Kidney tubule cell (primary cell): ENCODE measurements at places on chromosomes 7 and 10.

DNA sequence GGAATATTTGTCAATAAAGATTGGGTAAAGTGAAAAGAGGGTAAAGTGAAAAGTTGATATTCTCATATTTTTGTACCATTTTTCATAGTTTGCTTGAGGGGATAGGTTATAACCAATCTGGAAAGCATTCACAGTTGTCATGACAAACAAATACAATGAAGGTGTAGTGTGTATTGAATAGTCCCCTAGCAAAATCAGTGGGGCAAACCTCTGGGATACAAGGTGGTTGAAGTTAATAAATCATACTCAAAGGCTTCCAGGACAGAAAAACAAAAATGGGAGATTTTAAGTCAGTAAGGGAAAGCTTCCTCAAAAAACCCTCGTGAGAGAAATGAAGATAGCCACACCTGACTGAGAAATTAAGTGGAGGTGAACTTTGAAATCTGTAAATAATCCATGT is 39.4 kb downstream of the PHTF2 start:
- no peak for DNase-seq

DNA sequence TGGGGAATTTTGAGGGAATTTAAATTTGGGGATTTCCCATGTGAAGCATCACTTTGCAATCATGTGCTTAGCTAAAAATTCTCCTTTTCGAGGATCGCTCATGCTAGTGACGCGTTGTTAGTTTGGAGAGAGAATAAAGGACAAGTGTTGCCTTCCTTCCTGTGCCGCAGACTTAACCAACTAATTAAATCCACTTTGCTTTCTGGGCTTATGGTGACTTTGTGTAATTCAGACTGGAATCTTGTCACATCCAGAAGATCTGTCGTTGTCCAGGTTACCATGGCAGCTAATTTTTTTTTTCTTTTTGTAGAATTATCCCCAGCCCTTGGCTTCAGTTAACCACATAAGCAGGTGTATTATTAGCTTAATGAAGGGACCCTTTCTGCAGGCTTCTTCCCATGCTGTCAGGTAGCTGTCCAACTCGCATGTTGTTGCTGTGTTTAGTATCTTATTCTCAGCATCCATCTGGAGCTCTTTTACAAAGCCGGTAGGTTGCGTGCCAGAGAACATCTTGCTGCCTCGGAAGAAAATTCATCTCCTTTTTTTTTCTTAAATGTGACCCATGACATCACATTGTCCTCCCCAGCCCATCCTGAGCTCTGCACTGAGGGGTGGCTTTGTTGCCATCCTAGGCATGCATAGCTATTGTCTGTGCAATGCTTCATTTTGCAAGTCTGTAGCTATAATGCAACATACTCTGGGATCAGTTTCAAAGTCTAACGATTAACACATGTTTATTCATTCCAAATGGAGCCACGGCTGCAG is 47.2 kb upstream of the NRP1 start:
- DNase-seq, result no peak

- no peak for DNase-seq
Observed at GRCh38 chr10:33047655-33048054, 89.6 kb upstream of the ITGB1 start.

DNA sequence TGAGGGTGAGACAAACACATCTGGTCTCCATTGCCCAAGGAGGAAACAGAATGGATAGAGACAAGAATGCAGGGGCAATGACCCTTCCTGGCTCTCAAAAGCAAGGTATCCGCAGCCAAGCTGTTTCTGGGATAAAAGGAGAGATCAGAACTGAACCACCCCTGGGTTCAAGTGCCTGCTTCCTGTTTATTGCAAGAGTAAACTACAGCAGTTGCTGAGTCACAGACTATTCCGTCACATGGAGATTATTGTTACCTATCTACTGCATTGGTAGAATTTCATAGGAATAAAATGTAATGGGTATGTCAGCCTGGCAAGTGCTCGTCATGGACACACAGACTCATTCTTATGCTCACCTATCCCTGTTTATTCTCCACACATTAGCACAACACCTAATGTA is 821.6 kb downstream of the GRID1 start:
- DNase-seq, result no peak

GRCh38 chr10:109430799-109431198 is 492.5 kb downstream of the XPNPEP1 start:
- peak; percentile 52 for DNase-seq

- DNase-seq, result peak; percentile 60
Observed at GRCh38 chr7:46230990-46231305, 309.9 kb upstream of the IGFBP3 start.
